Immature natural killer cell (primary cell): ENCODE measurements at places on chromosomes 7 and 10.

- no peak for DNase-seq
Observed at GRCh38 chr10:60098677-60099601, 192.6 kb upstream of the CCDC6 start.

GRCh38 chr7:55052741-55053427 is 34.1 kb downstream of the EGFR start:
- no peak for DNase-seq

DNA sequence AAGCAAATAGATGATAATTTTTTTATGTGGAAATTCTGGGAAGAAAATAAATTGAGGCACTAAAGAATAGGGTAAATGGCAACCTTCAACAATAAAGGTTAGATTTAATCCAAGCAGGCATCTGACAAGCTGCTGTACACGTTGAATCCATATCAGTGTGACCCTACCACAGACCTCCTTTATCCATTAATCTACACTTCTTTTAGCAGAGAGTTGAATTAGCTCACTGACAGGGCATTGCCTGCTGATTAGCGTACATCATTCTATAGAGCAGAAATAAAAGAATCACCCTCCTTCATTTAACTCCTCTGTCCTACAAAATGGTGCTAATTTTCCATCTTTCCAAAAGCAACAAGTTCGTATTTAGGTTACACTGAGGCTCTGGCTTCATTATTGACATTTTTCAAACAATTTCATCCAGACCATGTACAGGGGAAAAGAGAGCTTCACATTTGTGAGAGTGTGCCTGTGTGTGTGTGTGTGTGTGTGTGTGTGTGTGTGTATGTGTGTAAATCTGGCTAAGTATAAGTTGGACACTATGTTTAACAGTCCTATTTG is 356.0 kb downstream of the TFEC start:
- no peak for DNase-seq

- no peak for DNase-seq
Observed at GRCh38 chr10:131636841-131637724, 263.7 kb upstream of the PPP2R2D start.

GRCh38 chr10:15361131-15361530 is 10.0 kb downstream of the FAM171A1 start:
- DNase-seq, result no peak

GRCh38 chr7:73520673-73521635 is 1.1 kb downstream of the BAZ1B start:
- DNase-seq, result no peak

DNA sequence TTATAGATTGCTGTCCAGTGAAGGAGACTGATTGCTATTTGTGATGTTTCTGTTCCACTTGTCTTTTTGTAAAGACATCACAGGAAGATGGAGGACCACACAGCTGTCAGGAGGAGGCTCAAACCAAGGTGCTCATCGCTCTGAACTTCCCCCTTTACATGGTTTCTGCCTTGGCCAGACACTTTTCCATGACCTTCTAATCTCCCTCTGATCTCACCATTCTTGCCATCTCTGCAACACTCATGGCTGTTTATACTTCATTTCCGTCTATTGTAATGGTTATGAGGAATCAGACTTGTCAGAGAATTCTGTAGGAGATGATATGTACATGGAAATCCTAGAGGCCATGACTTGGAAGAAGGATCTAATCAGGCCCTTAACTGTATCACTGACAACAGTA is 1.7 kb upstream of the TAS2R5 start:
- DNase-seq, result no peak

DNA sequence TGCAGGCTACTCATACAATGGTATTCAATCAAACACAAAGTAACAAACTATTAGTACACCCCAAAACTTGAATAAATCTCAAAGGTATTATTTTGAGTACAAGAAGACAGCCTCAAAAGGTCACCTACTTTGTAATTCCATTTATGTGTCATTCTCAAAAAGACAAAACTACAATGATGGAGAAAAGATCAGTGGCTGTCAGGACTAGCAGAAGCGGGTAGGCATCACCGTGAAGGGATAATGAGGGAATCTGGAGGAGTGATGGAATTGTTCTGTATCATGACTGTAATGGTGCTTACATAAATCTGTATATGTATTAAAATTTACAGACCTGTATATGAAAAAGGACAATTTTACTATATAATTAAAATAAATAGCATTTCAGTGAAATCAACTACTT is 37.0 kb downstream of the COG5 start:
- no peak for DNase-seq

DNA sequence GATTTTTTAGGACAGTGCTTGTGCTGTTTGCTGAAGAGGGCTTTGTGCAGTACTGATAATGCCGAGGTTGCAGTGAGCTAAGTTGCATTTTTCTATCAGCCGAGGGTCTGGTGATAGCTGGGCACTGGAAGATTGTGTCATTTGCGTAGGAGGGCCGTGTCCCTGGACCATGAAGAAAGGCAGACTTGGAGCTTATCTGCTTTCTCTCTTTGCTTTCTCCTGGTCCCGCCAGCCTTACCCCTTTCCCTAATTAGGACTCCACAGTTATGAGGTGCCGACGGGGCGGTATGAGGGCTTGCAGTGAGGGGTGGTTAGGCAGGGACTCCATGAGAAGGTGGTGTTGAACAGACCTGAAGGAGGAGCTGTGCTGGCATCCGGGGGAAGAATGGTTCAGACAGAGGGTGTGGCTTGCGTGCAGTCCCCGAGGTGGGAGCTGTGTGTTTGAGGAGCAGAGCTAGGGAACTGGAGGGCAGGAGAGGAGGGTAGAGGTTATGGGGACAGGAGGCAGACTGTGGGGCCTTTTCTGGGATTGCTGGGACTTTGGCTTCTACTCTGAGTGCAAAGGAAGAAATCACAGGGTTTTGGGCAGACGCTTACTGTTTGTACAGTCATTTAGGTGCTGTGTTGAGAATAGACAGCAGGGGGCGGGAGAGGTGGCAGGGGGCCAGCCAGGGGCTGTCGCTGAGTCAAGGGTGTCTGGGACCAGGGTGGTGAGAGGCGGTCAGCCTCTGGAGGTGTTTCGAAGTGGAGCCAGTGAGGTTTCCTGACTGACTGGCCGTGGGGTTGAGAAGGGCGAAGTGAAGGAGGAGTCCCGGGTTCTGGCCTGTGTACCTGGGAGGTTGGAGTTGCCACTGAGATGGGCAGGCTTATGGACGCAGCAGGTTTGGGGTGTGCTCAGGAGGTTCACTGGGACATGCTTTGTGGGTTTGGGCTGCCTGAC is 43.4 kb downstream of the PRF1 start:
- DNase-seq, result peak; percentile 82

DNA sequence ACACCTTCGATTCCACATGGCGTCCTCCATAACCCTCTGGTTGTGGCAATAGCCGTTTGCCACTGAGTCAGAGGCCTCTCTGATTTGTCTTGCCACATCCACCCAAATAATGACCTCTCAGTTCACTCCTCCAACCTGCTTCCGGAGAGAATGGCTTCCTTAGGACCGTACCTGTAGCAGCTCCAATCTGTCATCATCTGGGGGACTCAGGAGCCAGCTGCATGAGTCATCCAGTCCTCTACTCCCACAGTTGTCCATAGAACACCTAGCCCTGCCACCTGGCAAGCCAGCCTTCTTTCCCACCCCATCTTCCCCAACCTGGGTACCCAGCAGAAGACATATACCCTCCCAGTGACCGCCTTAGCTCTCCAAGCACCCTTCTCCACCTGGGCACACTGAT is 64.4 kb upstream of the MXI1 start:
- no peak for DNase-seq

DNA sequence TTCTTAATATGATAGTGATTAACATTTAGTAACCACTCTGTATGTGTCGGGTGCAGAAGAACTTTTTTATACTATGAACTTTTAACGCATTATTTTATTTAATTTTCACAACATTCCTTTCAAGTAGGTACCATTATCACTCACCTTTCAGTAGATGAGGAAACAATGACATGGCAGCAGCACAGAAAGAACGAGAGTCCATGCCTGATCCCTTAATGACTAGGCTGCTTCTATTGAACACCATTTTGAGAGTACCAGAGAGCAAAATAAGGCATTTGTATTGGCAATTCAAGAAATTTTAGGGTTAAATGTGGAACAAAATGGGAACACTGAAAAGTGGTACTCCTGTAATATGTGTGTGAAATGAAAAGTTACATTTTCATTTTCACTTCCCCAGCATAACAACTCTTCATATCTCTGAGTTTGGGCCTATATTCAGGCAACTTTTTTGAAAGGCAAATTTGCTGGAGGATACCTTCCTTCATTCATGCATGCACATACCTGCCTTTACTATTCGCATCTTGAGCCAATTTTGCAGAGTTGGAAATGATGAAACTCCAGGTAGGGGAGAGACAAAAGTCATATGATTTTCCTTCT is 12.8 kb downstream of the LRRN3 start:
- DNase-seq, result no peak

DNA sequence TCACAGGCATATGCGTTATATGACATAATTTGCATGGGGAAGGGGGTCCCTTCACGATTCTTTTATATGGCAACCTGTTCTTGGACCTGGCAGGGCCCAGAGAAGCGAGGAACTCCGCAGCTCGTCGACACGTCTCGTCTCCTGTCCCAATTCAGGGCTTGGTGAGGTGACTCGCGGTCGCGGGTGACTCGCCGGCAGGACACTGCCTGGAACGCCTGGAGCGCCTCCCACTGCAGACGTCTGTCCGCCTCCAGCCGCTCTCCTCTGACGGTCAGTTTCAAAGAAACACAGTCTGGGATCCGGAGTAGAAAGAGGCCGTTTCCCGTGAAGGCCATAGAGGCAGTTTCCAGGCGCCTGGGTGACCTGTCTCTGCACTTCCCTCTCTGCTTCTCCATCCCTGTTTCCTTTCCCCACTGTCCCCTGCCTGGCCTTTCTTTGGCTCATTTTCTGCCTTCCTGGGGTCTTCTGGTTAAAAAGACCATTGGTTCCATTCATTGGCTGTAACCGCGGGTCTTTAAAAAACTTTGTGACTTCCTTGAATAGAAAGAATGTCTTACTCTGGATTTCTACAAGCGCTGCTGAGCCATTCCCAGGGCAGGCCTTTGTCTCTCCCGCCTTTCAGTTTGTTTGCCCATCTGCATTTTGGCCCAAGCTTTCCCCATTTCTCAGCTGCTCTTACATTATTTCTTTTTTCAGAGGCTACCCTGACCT is 1.2 kb downstream of the UPP1 start:
- no peak for DNase-seq

GRCh38 chr7:88522771-88523293 is 216.1 kb upstream of the STEAP4 start:
- DNase-seq, result no peak

DNA sequence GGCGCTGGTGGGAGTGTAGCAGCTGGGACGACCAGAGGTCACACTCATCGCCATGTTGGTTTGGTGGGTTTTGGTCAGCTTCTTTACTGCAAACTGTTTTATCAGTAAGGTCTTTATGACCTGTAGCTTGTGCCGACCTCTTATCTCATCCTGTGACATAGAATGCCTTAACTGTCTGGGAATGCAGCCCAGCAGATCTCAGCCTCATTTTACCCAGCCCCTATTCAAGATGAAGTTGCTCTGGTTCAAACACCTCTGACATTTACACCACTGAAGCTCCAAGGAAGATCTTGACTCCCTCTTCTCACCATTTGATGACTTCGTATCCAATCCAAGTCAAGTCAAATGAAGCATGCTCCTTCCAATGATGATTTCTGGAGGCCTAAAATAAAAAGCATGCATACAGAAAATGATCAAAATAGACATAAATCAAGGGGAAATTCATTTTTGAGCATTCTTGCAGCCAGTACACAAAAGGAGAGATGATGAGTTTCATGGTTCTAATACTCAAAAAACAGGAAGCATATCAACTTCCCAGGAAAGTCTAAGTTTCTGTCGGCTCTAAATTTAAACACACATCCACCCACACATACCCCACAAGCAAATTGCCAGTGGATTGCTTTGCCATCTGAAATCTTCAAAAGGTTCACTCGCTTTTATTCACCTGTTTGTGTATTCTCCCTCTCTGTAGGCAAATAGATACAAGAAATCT is 2.4 kb upstream of the PSMG3 start:
- DNase-seq, result no peak

DNA sequence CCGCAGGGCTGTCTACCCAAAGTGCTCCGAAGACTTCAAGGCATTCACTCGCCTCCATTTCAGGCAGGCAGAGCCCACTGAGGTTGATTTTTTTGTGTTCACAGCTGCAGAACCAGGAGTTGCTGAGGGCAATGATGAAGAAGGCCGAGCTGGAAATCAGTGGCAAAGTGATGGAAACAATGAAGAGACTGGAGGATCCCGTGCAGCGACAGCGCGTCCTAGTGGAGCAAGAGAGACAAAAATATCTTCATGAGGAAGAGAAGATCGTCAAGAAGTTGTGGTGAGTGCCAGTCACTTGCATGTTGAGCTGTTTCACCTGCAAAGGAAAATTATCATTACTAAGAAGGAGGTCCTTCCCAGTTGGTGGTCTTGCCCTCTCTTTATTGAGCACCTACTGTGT is 210.5 kb downstream of the ARHGAP21 start:
- DNase-seq, result no peak

- peak; percentile 43 for DNase-seq
Observed at GRCh38 chr10:484925-485661, 204.4 kb downstream of the DIP2C start.

DNA sequence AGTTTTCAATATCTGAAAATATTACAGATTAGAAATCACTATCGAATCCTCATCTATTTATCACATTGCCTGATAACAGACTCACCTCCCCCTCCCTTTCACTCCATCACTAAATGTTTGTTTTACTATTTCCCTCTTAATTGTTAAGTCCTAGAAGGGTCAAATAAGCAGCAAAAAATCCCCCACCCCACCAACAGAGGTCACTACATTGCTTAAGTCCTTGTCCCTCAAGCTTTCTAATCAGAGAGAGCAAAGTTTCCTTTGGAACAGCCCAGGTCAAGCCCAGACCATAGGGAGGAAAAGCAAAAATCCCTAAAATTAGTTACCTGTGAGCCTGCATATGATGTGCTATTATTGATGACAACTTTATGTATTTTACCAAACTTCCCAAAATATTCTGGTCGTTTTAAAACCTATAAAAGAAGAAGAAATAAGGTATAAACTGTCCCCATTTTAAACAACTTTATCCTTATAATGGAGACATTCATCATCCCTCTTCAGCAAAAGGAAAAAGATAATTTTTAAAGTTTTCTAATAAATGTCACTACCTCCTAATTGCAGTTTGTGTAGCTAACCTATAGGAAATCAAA is 95.0 kb downstream of the CNOT4 start:
- DNase-seq, result peak; percentile 17

DNA sequence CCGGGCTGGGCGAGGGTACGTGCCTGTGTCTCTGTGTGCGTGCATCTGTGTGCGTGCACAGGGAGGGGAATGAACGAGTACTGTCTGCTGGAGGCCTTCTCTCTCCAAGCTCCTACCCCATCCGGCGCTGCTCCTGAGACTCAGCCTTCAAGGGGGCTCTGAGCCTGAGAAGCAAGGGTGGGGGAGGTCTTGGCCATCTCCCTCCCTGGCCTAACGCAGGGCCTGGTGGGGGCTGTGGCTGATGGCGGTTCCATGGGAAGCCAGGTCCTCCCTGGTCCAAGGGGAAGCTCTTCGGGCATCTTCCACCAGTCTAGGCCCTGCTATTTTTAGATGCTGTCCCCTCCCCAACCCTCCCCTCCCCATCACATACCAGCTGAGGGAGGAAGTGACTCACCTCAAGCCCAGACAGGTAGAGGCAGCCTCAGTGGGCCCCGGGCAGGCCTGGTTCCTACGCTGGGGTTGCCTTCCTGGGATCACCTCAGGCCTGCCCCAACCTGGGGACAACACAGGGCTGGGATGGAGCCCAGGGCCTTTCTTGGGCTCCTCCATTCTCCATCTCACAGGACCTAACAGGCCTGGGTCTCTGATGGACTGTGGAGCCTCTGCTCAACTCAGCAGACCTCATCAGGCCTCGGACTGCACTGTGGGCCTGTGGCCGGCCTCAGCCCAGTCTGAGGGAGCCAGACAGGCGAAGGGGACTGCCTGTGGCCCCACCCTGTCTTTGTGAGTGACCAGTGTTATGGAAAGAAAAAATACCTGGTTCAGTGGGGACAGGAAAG is 32.2 kb downstream of the DNAJB12 start:
- DNase-seq, result no peak
